ENCODE measurements at places on chromosomes 7 and 10. TPM values are rescaled to one million over a fixed set of nuclear protein-coding genes. Genes with fewer than 3 reads are reported as not detected.

Gene MXI1
- total RNA-seq: 226 TPM

Gene CUL1
- total RNA-seq: 87.1 TPM

Gene PVRIG
- 1.5 TPM for total RNA-seq

Gene ZNF467
- total RNA-seq: 10.3 TPM

Gene FEZF1
- total RNA-seq: not detected

- no peak overlapping the region for H3K27ac ChIP-seq
- DNase-seq: no peak
- no peak overlapping the region for H3K4me3 ChIP-seq
- H3K36me3 ChIP-seq: no peaks in the 10 kb centered on the region
- H3K4me1 ChIP-seq: peaks cover 16% of the 10 kb centered on the region
Measured at GRCh38 chr7:77202481-77202976, 2.9 kb upstream of the FGL2 start.

DNA sequence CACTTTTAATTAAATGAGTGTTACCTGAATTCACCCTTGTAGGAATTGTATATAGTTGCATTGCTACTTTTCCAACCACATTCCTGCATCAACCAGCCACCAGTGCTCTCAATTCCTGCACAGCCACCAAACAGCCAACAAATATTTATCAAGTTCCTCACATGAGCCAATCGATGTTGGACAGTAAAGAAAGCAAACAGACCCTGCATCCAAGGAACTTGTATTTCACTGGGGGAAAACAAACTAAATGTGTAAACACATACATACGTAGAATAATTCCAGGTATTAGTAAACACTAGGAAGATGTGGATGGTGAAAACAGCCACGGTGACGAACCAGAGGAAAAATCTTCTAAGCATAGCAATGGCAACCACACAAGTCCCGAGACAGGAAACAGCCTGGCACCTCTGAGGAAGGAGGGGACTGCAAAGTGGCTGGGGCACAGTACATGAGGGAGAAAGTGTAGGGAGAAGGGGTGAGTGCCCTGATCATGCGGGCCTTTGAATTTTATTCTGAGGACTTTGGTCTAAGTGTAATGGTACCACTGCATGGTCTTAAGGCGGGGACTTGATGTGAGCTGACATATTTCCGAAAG lies 111.2 kb downstream of the XRCC2 start:
- H3K4me3 ChIP-seq: no peak overlapping the region
- H3K36me3 ChIP-seq: no peaks in the 10 kb centered on the region
- no peak overlapping the region for H3K27ac ChIP-seq
- no peak for DNase-seq
- H3K4me1 ChIP-seq: no peaks in the 10 kb centered on the region

DNA sequence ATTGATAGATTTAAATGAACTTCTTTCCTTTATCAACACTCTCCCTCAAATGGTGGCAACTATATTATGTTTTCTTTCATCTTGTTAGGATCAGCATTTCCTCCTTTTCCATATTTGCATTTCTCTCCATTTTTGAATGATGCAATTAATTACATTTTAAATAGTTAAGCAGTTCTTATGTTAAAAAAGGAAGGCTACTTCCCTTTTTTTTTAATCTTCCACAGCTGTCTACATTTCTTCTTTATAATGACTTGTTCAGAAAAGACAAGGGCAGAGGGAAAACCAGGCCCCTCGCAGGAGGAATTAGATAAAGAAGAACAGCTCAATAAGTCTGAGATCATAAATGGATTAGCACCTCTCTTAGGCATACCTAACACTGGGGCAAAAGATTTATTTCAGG lies 208.9 kb downstream of the ARL4A start:
- H3K4me1 ChIP-seq: no peaks in the 10 kb centered on the region
- no peak for DNase-seq
- no peak overlapping the region for H3K4me3 ChIP-seq
- H3K36me3 ChIP-seq: no peaks in the 10 kb centered on the region
- H3K27ac ChIP-seq: no peak overlapping the region

- no peaks in the 10 kb centered on the region for H3K27me3 ChIP-seq
- H3K4me3 ChIP-seq: no peak overlapping the region
- no peak for DNase-seq
- H3K4me1 ChIP-seq: peaks cover 13% of the 10 kb centered on the region
- no peaks in the 10 kb centered on the region for H3K36me3 ChIP-seq
Measured at GRCh38 chr7:82567841-82568240, 124.3 kb upstream of the CACNA2D1 start.

GRCh38 chr10:100100651-100101184 lies 19.0 kb upstream of the CPN1 start:
- H3K36me3 ChIP-seq: no peaks in the 10 kb centered on the region
- H3K27ac ChIP-seq: no peak overlapping the region
- no peaks in the 10 kb centered on the region for H3K27me3 ChIP-seq
- DNase-seq: no peak
- no peak overlapping the region for H3K4me3 ChIP-seq

DNA sequence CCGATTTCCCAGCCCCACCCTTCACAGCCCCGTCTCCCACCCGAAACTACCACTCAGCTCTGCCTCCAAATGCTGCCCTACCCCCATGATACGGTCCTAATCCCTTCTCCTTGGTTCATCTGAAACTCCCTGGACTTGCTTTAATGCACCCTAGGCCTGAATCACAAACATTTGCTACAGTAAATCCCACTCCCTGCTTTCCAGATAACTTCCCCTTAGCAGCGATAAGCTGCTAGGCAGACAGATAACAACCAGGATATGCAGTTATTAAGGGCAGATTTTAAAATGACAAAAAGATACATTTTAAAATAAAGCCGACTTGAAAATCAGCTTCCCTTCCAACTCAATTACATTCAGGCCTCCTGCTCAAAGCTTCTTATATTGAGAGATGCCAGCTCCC lies 514.7 kb downstream of the GRID1 start:
- no peaks in the 10 kb centered on the region for H3K4me1 ChIP-seq
- H3K27me3 ChIP-seq: no peaks in the 10 kb centered on the region
- DNase-seq: no peak

DNA sequence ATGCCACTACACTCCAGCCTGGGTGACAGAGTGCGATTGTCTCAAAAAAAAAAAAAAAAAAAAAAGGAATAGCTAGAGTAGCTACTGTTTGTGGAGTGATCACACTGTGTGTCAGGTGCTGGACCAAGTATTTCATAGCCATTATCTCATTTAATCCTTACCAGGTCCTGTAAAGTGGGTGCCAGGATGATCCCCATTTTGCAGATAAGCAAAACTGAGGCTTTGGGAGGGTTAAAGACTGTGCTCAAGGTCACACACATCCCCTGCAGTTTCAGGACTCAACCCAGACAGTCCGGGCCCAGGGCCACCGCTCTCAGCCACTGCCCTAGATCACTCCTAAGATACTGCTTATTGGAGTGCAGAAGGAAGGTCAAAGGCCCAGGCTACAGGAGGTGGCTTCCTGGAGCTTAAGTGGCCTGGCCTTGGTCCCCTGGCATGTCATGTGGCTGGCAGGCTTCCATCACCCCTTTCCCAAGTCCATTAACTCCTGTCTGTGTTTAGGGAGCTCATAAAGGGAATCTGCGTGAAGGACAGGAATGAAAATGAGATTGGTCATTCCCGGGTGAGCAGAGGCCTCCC lies 12.4 kb upstream of the WBP1L start:
- no peaks in the 10 kb centered on the region for H3K36me3 ChIP-seq
- DNase-seq: no peak
- H3K4me1 ChIP-seq: peaks cover 9% of the 10 kb centered on the region
- no peaks in the 10 kb centered on the region for H3K27me3 ChIP-seq
- H3K4me3 ChIP-seq: no peak overlapping the region

DNA sequence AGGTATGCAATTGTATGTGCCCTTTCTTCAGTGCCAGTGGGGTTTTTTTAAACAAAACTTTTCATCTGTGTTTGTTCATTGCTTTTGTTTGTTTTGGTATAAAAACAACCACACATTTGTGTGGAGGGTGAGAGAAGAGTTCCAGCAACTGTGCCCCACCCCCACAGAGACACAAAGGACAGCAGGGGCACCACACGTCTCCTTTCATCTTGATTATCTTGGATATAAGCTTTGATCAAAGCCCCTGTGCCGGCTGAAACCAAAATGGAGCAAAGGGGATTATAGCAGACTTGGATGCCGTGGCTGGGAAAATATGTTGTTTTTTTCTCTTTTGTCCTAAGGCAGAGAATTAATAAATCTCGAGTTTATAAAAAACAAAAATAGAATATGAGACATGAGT lies 111.8 kb upstream of the RSU1 start:
- no peak for DNase-seq
- H3K27ac ChIP-seq: no peak overlapping the region
- no peaks in the 10 kb centered on the region for H3K27me3 ChIP-seq
- no peaks in the 10 kb centered on the region for H3K4me1 ChIP-seq
